Lower leg skin (tissue), 4 donors: ENCODE measurements at places on chromosomes 13 and 19. TPM values are rescaled to one million over a fixed set of nuclear protein-coding genes. Genes with fewer than 3 reads are reported as not detected.

DNA sequence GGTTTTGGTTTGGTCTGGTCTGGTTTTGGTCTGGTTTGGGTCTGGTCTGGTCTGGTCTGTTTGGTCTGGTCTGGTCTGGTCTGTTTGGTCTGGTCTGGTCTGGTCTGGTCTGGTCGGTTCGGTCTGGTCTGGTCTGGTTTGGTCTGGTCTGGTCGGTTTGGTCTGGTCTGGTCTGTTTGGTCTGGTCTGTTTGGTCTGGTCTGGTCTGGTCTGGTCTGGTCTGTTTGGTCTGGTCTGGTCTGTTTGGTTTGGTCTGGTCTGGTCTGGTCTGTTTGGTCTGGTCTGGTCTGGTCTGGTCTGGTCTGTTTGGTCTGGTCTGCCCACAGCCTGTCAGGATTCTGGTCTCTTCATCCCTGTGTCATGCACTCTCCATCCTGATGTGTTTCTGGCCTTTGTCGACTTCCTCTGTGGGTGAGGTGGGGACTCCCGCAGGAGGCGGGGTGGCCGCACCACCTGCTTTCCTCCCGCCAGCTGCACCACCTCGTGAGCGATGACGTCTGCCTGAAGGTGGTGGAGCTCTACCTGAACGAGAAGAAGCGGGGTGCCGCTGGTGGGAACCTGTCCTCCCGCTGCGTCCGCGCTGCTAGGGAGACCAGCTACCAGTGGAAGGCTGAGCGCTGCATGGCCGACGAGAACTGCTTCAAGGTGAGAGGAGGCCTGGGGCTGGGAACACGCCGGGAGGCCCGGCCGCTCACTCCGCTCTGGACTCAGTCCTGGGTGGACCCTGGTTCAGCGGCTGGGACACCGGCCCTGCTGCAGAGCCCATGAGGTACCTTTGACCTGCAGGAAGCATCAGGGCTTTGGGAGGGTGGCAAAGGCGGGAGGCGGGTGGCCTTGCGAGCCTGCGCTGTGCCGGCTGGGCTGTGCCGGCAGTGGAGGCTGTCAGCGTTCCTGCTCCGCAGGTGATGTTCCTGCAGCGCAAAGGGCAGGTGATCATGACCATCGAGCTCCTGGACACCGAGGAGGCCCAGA, 12.9 kb upstream of the F2RL3 start:
- no peak for DNase-seq

DNA sequence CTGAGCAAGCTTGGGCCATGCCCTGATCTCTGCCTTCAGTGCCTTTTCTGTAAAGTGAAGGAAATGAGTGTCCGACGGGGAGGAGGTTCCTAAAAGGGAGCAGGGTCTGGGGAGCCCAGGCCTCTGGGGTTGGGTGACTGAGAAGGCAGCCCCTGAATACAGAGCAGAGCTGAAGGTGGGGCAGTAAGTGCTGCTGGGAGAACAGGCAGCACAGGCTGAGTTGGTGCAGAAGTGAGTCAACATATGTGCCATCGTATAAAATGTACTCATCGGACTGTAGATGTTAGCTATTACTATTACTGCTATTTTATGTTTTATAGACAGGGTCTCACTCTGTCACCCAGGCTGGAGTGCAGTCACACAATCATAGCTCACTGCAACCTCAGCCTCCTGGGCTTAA, 1.0 kb upstream of the HAMP start:
- no peak for DNase-seq

DNA sequence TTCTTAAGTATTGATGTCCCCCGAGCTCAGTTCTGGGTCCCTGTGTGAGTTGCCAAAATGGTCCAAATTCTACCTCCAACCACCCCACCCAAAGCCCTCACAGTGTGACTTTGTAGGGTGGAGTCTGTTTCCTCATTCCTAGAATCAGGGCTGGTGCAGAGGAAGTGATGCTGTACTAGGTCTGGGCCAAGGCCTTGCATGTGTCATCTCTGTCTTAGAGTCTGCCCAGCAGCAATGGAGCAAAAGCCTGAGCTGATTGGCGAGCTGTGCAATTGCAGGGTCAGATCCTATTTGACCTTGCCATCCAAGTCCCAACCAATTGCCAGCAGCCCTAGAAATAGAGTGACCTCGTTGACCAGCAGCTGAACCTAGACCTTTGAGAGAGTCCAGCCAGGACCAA, 97.0 kb upstream of the ANKRD10 start:
- DNase-seq, result no peak

DNA sequence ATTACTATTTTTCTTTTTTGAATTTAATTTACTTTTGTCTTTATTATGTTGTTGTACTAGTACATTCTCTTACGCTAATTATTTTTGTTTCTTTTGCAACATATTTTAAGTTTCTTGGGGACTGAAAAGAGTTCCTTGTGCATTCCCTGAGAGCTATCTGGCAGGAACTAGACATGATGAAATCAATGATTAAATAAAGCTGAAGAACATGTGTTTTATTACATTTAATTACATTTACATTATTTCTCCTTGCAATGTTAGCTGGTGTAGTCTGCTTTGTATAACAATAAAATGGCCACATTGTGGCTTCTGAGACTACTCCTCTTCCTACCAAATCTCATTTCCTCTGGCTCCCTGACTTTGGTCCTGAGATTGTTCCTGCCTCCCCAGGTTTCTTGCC, 244.9 kb downstream of the NDFIP2 start:
- DNase-seq, result no peak

DNA sequence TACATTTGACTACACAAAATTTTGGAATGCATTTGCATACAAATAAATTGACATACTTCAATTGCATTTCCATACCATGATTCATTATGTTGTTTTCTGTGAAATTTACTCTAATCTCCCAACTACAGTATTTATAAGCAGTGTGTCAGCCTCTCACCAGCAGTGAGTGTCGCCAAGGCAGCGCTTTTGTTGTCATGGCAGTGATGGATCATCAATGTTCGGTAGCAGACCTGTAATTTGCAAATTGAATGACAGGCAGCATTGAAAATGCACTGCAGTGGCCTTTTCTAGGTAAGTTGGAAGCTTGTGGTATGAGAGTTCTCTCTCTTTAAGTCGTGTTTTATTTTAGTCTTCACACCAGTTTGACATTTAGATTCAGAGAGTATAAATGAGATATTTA, 534.1 kb downstream of the PCDH17 start:
- DNase-seq, result no peak

DNA sequence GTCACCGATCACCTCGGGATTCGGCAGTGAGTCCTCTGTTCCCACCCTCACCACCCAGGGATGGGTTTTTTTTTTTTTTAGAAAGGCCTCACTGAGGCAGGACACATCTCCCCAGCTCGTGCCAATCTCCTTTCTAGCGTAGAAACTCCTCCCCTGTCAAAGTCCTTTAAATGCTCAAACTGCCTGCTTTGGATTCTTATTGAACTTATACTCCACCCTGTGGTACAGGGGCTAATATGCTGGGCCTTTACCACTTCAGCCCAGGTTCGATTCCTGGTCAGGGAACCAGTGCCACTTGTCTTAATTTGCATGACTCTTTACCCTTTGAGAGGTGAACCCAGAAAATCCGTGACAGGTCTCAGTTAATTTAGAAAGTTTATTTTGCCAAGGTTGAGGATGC, 8.3 kb upstream of the ZNF14 start:
- no peak for DNase-seq

DNA sequence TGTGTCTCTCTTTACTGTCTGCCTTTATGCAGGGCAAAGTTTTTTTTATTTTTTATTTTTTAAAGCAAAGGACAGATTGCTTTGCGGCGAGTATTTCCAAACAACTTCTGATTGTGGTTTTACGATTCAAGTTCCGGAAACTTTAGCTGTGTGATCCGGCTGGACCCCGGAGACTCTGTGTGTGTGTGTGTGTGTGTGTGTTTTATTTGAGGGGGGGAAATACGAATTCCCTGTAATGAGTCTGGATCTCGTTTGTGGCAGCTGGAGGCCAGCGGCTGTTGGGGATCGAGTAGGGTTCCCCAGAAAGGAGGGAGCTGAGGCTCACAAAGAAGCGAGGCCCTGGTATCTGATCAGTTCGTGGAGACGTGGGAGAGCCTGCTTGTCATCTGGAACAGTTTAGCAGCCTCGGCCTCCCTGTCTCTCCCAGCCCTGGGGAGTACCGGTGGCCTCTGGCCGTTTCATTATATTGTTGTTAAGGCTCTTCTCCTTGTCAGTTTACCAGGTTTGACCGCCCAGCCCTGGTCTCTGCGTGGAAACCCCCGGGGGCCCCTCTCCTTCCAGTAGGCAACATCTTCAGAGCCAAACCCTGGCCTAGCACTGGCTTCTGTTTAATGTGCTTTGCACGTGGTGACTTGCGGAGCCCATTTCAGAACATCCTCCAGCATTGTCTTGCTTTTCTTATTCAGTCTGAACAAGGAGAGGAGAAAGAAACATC, 1.3 kb downstream of the FARP1 start:
- peak; percentile 85 for DNase-seq

DNA sequence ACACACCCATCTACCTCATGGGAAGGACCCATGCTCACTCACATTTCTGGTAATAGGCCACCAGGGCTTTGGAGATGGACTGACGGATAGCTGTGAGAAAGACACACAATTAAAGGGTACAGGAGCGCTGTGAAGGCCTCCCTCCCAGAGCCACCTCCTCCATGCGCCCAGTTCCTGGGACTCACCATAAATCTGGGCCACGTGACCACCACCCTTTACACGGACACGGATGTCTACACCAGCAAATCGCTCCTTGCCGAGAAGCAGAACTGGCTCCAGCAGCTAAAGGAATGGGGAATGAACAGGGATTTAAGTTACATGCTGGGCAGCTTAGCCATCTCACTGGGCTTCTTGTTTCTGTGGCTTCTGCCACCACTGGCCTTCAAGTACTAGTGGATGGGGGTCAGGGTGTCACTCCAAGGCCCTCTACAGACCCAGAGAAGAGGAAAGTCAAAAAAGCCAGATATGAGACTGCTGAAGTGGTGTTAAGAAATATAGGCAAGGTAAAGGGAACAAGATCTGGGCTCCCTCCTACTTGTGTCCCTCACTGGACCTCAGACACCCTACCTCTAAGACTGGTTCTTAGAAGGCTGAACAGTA, 2.2 kb downstream of the RPS16 start:
- DNase-seq, result no peak

DNA sequence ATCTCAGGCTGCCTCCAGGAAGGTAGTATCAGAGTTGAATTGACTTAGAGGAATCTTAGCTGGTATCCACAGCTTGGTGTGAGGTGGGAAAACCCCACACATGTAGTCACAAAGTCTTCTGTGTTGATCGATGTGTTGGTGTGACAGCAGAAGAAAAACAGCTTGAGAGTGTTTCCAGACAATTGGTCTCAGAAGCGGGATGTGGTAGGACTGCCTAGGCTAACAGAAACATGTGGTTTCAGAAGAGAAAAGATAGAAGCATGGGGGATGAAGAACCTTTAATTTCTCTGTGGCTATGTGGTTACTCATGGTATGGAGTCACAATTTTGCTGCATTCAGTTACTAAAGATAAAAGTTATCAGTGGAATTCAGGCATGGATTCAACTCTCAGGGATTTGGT, 134.7 kb upstream of the SLITRK5 start:
- DNase-seq, result no peak

DNA sequence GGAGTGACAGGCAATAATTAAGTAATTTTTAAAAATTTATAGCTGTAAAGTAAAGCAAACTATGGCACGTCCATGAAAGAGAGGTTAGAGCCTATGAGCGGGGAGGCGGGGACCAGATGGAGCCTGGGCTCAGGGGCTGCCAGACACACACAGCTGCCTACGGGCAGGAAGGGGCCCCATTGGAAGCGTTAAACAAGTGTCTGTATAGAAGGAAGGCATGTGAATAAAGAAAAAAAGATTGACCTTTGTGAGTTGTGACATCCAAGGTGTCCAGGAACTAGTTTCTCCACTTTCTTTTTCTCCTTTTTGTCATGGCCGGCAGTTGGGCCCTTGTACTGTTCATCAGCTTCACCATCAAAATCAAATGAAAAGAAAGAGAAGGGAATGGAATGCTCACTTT, 56.8 kb downstream of the LRCH1 start:
- DNase-seq, result no peak

DNA sequence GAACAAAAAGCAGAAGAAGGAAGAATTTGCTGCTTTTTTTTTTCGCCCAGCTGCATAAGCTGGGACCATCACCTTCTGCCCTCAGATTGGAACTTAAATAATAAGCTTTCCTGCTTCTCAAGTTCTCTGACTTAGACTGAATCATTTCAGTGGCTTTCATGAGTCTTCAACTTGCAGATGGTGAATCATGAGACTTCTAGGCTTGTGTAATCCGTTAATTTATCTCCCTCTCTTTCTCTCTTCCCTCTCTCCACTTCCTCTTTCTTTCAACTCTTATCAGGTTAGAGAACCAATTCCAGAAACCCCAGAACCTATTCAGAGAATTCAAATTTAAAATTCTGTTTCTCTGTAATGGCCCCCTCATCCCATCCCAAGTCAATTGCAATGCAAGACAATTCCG, 1153.7 kb downstream of the PCDH9 start:
- DNase-seq, result no peak

GRCh38 chr19:16454351-16454918, 17.3 kb downstream of the EPS15L1 start:
- DNase-seq, result no peak

DNA sequence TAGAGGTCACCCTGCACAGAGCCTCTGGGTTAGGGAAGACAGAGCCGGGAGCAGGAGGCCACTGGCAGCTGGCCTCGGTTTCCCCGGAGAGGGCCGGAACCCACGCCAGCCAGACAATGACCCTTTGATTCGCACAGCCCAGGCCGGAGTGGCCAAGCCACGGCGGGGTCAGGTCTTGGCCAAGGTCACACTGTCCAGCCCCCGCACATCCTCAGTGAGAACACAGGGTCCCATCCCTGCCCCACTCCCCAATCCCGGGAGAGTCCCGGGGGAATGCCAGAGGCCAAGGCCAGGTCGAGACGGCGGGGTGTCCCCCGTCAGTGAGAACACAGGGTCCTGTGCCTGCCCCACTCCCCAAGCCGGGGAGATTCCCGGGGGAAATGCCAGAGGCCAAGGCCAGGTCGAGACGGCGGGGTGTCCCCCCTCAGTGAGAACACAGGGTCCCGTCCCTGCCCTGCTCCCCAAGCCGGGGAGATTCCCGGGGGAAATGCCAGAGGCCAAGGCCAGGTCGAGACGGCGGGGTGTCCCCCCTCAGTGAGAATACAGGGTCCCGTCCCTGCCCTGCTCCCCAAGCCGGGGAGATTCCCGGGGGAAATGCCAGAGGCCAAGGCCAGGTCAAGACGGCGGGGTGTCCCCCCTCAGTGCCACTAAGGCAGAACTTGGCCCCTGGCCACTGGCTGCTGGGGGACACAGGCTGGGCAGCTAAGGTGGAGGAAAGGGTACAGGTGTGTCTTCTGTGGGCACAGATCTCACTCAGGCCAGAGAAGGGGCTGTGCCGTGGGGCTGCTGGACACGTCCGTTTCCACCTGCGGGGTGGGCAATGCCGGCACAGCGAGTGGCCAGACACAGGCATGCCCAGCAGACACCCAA, 1.7 kb upstream of the FSTL3 start:
- DNase-seq, result no peak

- DNase-seq, result no peak
Measured at GRCh38 chr13:30936971-30937370, 4.5 kb downstream of the TEX26 start.

- peak; percentile 30 for DNase-seq
Measured at GRCh38 chr13:35855531-35856019, 275.6 kb downstream of the DCLK1 start.

- no peak for DNase-seq
Measured at GRCh38 chr19:51123381-51123800, 1.3 kb upstream of the SIGLEC9 start.

Gene ZNF350
- total RNA-seq, result 7.3 TPM

Gene PCP2
- not detected for total RNA-seq

Gene PLIN5
- total RNA-seq, result 1.0 TPM

Gene CATSPERD
- total RNA-seq, result not detected

Gene APOC4
- total RNA-seq, result not detected

Gene CYP4F3
- total RNA-seq, result 9.5 TPM

Gene ZNF540
- 1.0 TPM for total RNA-seq

Gene KLK10
- 94.1 TPM for total RNA-seq

Gene ATP4B
- not detected for total RNA-seq
